GM12892 (cell line): ENCODE measurements at places on chromosomes 11 and 22.

DNA sequence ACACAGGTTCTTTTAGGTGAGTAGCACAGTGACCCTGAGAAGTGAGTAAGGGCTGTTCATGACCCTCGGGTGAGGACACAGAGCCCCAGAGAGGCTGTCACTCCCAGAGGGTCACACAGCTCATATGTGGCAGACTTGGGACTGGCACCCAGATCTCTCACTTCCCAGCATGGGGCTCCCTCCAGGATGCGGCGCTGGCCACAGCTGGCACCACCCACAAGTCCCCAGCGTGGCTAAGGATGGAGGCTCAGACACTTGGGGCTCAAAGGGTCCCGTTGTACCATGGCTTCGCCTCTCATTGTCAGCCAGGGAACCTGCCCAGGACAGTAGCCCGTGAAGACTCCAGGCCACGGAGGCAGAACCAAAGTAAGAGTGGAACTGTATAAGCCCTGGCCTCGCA lies 6.0 kb upstream of the SHISAL1 start:
- no peak for DNase-seq

DNA sequence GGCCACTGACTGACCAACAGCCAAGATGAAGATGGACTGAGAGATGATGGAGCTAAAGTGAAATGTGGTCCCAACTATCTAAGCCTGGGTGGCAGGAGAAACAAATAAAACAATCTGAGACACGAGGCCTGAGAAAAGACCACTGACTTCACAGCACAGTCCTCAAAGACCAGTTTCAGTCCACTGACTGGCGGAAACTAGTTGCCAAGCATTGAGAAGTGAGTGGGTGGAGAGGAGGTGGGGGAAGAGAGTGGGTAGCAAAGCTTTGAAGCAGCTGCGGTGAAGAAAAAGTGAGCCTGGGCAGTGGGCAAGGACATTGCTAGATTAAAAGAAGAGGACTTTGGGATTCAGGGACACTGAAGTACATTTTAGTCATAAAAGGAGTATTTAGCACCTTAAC lies 1.9 kb downstream of the MS4A1 start:
- no peak for DNase-seq

DNA sequence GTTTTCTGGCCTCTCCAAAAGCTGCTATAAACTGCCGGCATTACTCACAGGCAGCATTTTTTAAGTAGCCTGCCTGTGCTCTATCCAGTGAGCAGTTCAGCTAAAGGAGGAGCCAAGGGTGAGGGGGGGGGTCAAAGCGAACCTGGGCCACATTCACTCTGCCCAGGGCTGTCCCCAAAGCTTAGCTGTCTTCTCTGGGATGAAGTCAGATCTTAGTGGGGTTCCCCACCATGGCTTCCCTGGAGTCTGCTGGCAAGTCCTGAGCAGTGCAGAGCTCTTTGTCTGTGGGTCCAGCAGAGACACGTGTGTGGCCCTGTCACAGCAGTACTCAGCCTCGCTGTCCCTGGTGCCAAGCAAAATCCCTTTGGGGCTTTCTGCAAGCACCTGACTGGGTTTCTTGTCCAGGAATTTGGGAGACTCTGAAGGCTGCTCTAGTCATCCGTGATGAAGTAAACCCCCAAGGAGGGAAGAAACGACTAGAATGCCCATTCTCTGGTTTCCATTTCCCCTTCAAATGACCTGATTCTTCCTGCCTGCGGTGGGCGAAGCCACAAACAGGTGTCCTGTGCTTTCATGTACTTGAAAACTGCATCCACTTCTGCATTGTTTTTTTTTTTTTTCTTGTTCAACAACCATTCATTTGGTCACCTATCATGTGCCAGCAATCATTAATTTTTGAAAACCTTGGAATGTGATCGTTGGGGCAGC lies 2.6 kb downstream of the KCNJ5 start:
- DNase-seq = no peak

GRCh38 chr22:22408731-22409696 lies 99.5 kb downstream of the ZNF280B start:
- DNase-seq = peak; percentile 33

- no peak for DNase-seq
Observed at GRCh38 chr22:44089717-44090570, 65.8 kb downstream of the PARVB start.

DNA sequence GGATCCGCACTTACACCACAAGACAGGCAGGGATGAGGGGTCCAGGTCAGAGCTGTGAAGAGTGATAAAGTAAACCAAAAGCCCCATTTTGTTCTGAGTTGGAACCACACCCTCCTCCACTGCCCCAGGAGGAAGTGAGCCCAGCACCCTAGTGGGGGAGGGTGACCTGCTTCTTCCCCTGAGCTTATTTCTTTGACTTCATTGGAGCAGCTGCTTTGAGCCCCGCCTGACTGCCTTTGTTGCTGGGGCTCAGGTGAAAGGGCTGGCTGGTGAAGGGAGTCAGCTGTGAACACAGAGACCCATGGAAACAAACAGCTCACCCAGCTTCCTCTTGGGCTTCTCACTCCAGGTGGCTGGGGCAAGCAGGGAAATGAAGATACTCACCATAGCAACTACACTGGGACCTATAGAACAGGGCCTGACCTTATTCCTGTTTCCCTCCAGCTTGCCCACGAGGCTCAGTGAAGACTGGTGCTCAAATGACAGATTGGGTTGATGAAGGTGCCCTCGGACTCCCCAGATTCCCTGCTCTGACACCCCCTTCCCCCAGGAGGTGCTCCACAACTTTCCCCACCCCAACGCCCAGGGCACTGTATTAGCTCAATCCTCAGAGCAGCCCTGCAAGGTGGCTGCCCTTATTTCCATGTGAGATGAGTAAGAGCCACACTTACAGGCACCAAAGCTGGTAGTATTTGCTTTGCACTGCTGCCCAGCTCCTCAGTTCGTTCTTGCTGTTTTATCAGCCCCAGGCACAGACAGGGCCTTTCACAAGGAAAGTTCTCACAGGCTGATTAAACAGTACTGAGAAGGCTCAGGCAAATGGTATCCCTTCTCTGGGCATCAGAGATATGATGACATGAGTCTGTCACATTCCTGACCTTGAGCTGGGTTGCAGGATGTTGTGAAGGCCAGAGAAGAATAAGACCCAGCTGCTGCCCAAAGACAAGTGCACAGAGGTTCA lies 2.4 kb downstream of the UCP2 start:
- peak; percentile 82 for DNase-seq

DNA sequence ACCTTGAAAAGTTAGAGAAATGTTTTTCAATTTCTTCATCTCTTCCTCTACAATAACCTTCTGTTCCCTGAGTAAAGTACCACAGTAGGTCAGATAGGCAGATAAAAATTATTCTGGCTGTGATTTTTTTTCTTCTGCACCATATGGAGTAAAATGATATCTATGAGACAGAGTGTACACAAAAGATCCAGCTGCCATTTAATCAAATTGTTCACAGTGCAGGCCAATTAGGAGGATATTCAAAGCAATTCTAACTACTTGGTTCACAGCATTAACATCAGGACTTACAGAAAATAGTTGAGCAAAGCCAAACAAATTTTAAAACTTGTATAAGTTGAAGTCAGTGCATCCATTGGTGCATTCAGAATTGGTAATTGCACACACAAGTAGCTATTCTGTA lies 147.9 kb upstream of the LUZP2 start:
- no peak for DNase-seq

DNA sequence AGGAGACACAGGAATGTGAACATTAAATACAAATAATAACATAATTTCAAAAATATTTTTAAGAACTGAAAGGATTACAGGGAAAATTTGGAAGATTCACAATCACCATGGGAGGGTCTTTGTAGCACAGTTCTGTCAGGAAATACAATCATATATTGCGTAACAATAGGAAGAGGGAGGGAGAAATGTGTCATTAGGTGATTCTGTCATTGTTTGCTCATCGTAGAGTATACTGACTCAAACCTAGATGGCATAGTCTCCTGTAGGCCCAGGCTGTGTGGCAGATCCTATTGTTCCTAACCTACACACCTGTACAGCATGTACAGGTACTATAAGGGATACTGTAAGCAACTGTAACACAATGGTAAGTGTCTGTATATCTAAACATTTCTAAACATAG lies 330.4 kb downstream of the BRD1 start:
- DNase-seq = no peak

DNA sequence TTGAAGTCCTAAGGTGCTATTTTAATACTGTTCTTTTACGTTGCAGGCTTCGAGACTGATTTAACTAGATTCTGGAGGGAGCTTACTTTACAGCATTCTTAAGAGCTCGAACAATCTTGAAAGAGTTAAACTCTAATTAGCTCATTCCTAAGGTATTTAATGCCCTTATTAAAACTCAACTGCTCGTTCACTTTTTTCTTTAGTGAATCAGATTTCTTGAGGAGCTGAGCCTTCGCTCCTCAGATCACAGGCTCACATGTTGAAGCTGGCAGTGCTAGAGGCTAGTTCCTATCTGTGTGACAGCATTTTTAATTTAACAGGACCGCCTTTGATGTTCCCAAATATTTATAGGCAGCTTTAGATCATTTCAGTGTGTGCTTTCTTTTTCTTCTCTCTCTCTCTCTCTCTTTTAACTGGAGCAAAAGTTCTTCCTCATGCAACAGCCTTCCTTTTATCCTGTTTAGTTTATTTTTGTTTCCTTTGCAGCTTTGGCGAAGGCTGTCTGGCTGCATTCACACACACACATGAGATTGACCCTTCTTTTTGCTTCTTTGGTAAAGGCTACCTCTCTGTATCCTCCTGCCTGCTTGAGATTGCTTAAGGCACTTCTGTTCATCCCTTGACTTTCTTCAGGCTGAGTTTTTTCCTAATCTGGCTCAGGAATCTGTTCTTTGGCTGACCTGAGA lies 21.0 kb downstream of the ZNRF3 start:
- no peak for DNase-seq
